ENCODE measurements at places on chromosomes 6 and 20. TPM values are rescaled to one million over a fixed set of nuclear protein-coding genes. Genes with fewer than 3 reads are reported as not detected.
A peak's percentile ranks its signal among the peaks of the same experiment; 100 is the strongest.

DNA sequence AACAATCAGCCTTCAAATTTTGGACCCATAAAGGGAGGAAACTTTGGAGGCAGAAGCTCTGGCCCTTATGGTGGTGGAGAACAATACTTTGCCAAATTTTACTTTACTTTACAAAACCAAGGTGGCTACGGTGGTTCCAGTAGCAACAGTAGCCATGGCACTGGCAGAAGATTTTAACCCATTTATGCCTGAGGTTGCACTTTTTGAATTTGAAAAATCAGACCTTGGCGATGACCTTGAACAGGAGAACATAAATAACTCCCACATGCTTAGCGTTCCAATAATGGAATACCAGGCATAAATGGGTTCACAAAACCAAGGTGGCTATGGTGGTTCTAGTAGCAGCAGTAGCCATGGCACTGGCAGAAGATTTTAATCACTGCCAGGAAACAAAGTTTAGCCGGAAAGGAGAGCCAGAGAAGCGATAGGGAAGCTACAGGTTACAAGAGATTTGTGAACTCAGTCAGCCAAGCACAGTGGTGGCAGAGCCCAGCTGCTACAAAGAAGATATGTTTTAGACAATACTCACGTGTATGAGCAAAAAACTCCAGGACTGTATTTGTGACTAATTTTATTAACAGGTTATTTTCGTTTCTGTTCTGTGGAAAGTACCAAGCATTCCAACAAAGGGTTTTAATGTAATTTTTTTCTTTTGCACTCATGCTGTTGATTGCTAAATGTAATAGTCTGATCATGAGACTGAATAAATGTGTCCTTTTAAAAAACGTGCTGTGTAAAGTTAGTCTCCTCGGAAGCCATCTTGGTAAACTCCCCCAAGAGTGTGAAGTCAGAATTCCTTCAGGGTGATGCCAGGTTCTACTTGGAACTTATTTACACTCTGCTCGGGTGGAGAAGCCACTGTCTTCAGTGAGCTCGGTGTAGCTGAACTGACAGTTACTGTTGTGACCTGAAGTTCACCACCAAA lies 6.7 kb downstream of the SFT2D1 start:
- DNase-seq: no peak
- H3K36me3 ChIP-seq: no peaks in the 10 kb centered on the region

GRCh38 chr20:54167909-54168872 lies 5.6 kb downstream of the CYP24A1 start:
- no peak overlapping the region for H3K4me3 ChIP-seq
- no peak overlapping the region for H3K27ac ChIP-seq
- no peaks in the 10 kb centered on the region for H3K4me1 ChIP-seq
- peak; percentile 32 for DNase-seq

DNA sequence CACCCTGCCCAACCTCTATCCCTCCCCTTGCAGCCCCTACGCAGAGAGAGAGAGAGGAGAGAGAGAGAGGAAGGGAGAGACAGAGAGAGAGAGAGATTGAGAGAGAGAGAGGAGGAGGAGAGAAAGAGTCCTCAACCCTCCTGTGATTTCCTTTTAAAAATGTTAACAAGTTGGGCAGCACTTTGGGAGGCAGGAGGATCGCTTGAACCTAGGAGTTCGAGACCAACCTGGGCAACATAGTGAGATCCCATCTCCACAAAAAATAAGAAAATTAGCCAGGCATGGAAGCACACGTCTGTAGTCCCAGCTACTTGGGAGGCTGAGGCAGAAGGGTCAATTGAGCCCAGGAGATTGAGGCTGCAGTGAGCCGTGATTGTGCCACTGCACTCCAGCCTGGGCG lies 30.1 kb downstream of the CPNE5 start:
- no peak for DNase-seq
- H3K36me3 ChIP-seq: no peaks in the 10 kb centered on the region
- H3K4me3 ChIP-seq: no peak overlapping the region
- H3K4me1 ChIP-seq: no peaks in the 10 kb centered on the region

- H3K27ac ChIP-seq: no peak overlapping the region
- DNase-seq: peak; percentile 76
- H3K4me1 ChIP-seq: peaks cover 5% of the 10 kb centered on the region
- H3K27me3 ChIP-seq: no peaks in the 10 kb centered on the region
- no peaks in the 10 kb centered on the region for H3K36me3 ChIP-seq
These were observed 210.5 kb downstream of the ERMARD start for GRCh38 chr6:169961772-169962561.

DNA sequence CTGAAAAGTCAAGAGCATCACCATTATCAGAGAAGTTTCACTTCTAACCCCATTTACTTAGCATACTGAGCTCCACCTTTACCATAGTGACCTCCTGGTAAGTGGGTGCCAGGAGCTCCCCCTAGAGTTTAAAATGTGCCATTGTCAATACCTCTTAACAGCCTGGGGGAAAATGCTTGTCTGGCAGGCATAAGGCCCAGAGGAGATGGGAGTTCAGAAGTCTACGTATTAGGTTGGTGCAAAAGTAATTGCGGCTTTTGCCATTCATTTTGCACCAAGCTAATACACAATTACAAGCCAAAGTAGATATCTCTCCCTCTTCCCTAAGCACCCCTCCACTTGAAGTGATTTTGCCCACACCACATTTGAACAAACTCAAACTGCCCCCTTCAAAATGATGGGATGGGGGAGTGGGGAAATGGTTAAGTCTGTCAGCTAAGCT lies 919.0 kb downstream of the KIF16B start:
- H3K27me3 ChIP-seq: no peaks in the 10 kb centered on the region
- no peak overlapping the region for H3K27ac ChIP-seq
- H3K4me3 ChIP-seq: no peak overlapping the region
- peak; percentile 59 for DNase-seq
- H3K36me3 ChIP-seq: no peaks in the 10 kb centered on the region

DNA sequence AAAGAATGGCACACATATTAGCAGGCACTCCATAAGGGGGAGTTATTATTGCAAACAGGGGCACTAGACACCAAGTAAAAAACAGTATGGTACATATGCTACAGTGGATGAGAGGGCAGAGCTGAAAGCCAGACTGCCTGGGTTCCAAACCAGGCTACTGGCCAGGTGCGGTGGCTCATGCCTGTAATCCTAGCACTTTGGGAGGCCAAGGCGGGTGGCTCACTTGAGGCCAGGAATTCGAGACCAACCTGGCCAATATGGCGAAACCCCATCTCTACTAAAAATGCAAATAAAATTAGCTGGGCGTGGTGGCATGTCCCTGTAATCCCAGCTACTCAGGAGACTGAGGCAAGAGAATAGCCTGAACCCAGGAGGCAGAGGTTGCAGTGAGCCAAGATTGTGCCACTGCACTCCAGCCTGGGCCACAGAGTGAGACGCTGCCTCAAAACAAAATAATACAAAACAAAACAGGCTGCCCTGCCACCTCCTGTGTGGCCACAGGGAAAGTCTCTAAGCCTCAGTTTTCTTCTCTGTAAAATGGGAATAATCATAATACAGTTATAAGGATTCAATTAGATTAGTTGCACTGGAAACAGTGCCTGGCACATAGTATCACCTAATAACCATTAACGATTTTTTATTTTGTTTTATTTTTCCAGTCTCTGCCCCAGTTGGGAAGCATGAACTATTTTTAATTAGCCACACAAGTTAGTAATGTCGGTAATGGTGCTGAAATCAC lies 7.5 kb upstream of the TTPAL start:
- H3K27me3 ChIP-seq: no peaks in the 10 kb centered on the region
- H3K4me3 ChIP-seq: no peak overlapping the region
- H3K4me1 ChIP-seq: peaks cover 5% of the 10 kb centered on the region
- no peaks in the 10 kb centered on the region for H3K36me3 ChIP-seq

DNA sequence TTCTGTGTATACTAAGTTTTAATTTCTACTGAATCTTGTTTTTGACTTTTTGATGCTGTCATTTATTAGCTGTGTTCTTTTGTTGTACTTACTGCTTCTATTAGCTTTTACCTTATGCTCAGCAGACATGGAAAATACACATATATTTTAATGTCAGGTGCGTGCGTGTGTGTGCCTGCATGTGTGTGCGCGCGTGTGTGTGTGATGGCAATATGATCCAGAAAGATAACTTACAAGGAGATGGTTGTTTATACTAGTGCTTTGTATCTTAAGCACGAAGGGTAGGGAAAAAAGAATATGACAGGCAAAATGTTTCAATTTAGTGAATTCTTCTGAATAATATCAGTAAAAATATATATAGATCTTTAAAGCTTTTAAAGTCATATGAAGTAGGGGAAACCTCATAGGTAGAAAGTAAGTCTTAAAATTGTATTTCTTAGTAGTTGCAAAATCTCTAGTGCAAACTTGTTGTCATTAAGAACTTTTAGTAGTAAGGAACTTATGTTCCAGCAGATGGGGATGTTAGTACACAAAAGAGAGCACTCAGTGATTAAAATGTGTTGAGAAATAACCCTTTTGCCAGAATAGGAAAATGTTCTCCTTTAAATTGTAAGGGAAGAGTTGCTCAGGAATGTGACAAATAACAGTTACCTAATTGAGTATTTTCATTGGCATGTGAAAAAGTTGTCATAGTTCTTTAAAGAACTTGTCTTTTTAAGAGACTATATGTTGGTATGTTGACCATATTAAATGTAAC lies 13.2 kb downstream of the QKI start:
- H3K27me3 ChIP-seq: no peaks in the 10 kb centered on the region
- H3K4me1 ChIP-seq: peaks cover 16% of the 10 kb centered on the region
- H3K4me3 ChIP-seq: no peak overlapping the region
- H3K27ac ChIP-seq: no peak overlapping the region

GRCh38 chr6:30685157-30686008 lies 1.1 kb downstream of the PPP1R18 start:
- no peaks in the 10 kb centered on the region for H3K27me3 ChIP-seq
- H3K36me3 ChIP-seq: no peaks in the 10 kb centered on the region
- peak overlapping the region; percentile 97 for H3K27ac ChIP-seq
- peaks cover 20% of the 10 kb centered on the region for H3K4me1 ChIP-seq
- peak overlapping the region; percentile 79 for H3K4me3 ChIP-seq

DNA sequence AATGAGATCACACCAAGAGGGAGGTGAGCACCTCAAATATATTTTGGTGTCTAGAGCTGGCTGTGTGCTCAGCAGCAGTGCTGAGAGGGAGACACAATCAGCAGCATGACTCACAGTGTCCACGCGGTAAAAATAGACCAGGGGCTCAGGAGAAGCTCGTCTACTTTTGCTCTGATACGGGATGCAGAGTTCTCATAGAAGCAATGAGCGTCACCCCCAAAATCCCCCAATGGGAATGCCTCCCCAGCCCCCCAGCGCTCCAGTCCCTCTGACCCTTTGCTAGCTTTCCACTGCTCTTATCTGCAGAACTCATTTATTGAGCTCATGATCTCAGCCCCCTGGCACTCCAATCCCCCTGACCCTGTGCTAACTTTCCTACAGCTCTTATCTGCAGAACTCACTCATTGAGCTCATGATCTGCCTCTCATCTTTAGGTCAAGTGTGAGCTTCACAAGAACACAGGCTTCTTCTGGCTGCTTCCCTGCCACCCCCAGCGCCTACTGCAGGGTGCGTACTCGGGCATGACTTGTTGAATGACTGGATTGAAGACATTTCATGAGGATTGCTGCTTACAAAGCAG lies 34.0 kb downstream of the SYNDIG1 start:
- H3K27me3 ChIP-seq: no peaks in the 10 kb centered on the region
- no peaks in the 10 kb centered on the region for H3K36me3 ChIP-seq
- no peak overlapping the region for H3K27ac ChIP-seq
- DNase-seq: no peak

DNA sequence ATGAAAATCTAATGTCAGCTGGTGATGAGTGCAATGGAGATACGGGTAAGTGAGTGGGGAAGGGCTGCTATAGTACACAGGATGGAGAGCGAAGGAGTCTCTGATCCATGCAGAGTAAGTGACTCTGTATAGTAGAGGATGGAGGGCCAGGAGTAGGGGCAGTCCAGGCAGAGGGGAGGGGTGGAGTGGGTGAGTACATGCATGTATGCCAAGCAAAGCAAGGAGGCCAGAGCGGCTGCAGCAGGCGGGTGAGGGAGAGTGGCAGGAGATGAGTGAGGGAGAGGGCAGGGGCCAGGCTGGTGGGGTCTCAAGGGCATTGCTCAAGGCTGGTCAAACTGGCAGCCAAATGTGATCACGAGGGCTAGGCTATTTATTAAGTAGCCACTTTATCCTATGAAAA lies 94.0 kb downstream of the PREP start:
- H3K27ac ChIP-seq: no peak overlapping the region
- no peaks in the 10 kb centered on the region for H3K36me3 ChIP-seq
- H3K4me3 ChIP-seq: no peak overlapping the region
- H3K4me1 ChIP-seq: no peaks in the 10 kb centered on the region
- no peak for DNase-seq

GRCh38 chr6:144683216-144684070 lies 398.3 kb downstream of the UTRN start:
- H3K27ac ChIP-seq: no peak overlapping the region
- DNase-seq: no peak
- H3K4me1 ChIP-seq: no peaks in the 10 kb centered on the region
- H3K27me3 ChIP-seq: no peaks in the 10 kb centered on the region
- no peak overlapping the region for H3K4me3 ChIP-seq

GRCh38 chr6:148452876-148453275 lies 110.2 kb downstream of the SASH1 start:
- H3K4me3 ChIP-seq: no peak overlapping the region
- no peaks in the 10 kb centered on the region for H3K36me3 ChIP-seq
- H3K27me3 ChIP-seq: no peaks in the 10 kb centered on the region
- DNase-seq: no peak
- no peaks in the 10 kb centered on the region for H3K4me1 ChIP-seq

DNA sequence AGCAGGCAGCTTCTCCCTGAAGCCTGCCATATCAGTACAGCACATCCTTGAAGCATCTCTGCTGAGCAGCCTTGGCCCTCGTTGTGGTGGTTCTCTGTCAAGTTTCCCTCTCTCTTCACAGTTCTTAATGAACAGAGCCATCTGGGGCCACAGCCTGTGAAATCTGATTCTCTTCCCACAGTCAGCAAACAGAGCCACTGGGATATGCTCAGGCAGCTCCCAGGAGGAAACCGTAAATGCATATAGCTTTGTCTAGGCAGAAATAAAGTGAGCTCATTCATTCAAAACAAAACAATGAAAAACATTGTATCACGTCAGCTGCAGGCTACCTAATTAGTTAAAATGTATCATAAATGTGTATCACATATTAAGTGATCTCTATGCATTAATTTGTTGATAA lies 80.3 kb downstream of the TBC1D7 start:
- H3K4me1 ChIP-seq: no peaks in the 10 kb centered on the region
- no peak overlapping the region for H3K4me3 ChIP-seq
- H3K27ac ChIP-seq: no peak overlapping the region
- H3K36me3 ChIP-seq: no peaks in the 10 kb centered on the region

DNA sequence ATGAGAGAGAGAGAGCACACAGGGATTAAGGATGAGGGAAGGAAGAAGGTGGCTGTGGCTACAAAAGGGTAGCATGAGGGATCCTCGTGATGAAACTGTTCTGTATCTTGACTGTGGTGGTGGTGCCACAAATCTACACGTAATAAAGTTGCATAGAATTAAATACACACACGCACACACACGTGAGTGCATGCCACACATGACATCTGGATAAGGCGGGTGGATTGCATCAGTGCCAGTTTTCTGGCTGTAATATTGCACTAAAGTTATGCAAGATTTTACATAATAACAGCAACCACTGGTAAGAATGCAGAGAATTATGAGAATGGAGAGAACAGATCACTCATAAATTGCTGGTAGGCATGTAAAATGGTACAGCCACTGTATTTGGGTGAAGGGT lies 16.9 kb upstream of the STK35 start:
- no peaks in the 10 kb centered on the region for H3K27me3 ChIP-seq
- H3K36me3 ChIP-seq: no peaks in the 10 kb centered on the region
- H3K4me1 ChIP-seq: no peaks in the 10 kb centered on the region
- no peak for DNase-seq

COL12A1 gene
- total RNA-seq: 28.3 TPM

GPSM3 gene
- 28.1 TPM for total RNA-seq

ASIP gene
- total RNA-seq: not detected

RPP21 gene
- total RNA-seq: 34.5 TPM

RSPO3 gene
- 8.9 TPM for total RNA-seq

RIMS1 gene
- total RNA-seq: 4.5 TPM
